ENCODE measurements at places on chromosomes 13 and 19.

DNA sequence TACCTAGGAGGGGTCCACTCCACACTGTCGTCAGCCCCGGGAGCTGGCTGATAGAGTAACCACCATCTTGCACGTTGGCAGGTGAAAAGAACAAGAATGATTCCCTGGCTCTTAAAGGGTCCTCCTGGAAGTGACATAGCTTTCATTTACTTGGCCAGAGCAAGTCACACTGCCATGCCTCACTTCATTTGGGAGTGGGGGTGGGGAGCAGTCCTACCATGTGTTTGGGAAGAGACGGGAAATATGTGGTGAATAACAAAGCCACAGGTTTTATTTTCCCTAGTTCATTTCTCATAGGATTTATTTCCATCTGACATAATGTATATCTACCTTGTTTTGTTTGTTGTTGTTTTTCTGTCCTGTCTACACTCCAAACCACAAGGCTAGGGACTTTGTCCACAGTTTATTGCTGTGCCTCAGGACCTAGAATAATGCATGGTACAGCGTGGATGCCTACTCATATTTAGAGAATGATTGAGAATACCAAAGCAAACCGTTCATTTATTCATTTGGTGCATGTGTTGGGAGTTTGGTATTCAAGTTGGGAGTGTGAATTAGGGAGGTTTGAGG, 26.8 kb downstream of the UBAC2 start:
- DNase-seq = no peak

- no peak for DNase-seq
Observed at GRCh38 chr19:55220525-55220924, 8.0 kb downstream of the TMEM86B start.

GRCh38 chr13:42140494-42140893, 92.0 kb downstream of the DGKH start:
- DNase-seq = no peak

DNA sequence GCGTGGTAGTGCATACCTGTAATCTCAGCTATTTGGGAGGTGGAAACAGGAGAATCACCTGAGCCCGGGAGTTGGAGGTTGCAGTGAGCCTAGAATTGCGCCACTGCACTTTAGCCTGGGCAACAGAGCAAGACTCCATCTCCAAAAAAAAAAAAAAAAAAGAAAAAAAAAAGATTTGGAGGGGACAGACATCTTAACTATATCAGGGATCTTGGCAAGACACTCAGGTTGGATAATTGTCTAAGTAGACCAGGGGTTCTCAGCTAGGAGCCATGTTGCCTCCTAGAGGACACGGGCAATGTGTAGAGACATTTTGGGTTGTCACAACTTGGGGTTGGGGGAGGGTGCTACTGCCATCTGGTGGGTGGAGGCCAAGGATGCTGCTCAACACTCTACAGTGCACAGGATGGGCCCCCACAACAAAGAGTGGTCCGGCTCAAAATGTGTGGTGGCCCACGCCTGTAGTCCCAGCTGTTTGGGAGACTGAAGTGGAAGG, 1.9 kb upstream of the ZNF580 start:
- no peak for DNase-seq

- DNase-seq = no peak
Observed at GRCh38 chr13:65540175-65540574, 1690.0 kb downstream of the PCDH9 start.

DNA sequence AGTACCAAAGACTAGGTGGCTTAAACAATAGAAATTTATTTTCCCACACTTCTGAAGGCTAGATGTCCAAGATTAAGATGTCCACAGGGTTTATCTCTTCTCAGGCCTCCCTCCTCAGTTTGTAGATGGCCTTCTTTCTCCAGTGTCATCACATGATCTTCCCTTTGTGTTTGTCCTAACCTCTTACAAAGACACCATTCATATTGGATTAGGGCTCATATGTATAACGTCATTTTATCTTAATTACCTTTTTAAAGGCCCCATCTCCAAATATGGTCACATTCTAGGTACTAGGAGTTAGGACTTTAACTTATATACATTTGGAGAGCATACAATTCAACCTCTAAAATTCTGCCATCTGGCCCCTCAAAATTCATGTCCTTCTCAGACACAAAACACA, 34.3 kb downstream of the N4BP2L2 start:
- no peak for DNase-seq

All from NCI-H2081 treated with DMSO at 0.1 percent for 48 hours (cell line).